NCI-H2029 (cell line): ENCODE measurements at places on chromosomes 2 and 18.

- DNase-seq = no peak
Measured at GRCh38 chr2:85002534-85002933, 31.6 kb downstream of the KCMF1 start.

DNA sequence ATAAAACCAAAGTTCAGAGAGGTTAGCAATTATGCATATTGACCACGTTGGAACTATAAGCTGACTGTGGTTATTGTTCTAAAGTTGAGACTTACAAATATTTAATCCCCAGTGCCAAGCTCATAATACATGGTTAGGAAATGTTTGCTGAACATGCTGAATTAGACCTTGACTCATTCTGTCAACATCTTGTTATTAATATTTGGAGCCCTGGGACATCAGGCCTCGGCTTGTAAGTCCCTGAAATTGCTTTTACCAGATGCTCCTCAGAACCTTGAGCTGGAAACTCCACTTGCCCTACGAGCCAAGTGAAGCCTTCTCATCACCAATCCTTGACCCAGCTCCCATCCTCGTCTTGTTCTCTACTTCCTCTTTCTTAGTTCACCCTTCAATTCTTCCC, 21.2 kb downstream of the DYNAP start:
- no peak for DNase-seq

DNA sequence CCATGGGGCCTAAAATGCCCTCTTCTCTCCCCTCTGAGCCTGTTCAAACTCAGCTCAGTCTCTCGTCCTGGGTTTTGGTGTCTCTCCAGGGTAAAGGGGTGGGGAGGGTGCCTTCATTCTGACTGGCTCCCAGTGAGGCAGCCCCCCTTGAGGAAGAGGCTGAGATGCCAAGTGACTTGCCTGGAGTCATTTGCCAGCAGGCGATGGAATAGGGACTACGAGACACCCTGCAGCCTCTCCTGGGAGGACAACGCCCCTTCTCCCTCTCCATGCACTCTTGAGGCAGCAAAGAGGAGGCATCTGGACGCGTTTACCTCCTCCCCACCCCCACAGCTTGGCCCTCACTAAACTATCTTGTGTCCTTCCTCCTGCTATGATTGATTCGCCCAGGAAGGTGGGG, 760 bp upstream of the STON1 start:
- DNase-seq = peak; percentile 19

- no peak for DNase-seq
Measured at GRCh38 chr2:216845426-216845825, 14.4 kb downstream of the TNP1 start.

DNA sequence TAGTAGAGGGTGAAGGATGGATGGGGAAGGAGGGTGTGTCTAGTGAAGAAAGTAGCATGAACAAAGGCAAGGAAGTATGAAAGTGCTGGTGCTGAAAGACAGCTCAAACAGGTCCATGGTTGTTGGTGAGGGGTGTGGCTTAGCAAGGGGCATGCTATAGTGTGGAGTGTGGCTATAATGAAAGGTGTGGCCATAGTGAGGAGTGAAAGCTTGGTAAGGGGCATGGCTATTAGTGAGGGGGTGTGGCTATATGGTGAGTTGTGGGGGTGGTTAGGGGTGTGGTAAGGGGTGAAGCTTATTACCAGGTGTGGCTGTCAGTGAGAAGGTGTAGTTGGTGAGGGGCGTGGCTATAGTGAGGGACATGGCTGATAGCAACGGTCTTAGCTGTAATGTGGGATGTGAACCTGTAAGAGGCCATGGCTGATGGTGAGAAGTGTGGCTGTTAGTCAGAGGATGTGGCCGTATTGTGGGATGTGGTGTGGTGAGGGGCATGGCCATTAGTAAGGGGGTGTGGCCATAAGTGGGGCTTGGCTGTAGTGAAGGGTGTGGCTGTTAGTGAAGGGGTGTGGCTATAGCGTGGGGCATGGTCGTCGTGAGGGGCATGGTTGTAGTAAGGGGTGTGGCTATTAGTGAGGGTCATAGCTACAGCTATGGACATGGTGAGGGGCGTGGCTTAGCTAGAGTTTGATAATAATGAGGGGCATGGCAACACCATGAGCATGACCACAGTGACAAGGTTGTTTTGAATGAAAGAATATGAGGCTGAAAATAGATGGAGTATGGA, 549.6 kb downstream of the FBXO15 start:
- DNase-seq = no peak

DNA sequence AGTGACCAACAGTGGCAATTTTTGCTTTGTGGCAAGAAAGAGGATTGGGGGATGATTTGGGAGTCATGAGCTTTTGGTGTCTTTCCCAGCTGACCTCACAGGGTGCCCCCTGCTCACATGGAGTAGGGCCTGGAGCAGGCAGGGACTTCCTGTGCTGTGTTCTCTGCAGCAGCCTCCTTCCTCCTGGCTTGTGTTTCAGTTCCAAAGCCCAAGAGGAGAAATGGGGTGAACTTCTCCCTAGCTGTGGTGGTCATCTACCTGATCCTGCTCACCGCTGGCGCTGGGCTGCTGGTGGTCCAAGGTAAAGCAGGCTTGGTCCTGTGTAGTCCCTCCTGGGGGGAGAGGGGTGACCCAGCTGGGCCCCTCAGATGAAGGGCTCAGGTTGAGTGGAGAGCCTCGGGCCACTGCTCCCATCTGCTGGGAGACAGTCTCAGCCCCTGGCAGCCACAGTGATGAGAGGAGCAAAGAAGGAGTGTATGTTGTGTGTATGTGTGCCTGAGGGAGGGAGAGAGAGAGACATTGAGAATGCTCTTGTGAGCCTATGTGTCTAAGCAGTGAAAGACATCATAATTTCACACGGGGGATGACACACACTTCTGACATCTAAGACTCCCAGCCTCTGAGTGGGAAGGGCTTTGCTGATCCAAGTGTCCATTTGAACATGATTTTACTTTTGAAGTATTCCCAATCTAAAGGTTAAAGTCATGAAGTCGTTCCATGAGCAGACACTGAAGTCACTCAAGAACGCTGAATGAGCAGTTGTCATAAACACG, 27.2 kb downstream of the MARCO start:
- DNase-seq = no peak

DNA sequence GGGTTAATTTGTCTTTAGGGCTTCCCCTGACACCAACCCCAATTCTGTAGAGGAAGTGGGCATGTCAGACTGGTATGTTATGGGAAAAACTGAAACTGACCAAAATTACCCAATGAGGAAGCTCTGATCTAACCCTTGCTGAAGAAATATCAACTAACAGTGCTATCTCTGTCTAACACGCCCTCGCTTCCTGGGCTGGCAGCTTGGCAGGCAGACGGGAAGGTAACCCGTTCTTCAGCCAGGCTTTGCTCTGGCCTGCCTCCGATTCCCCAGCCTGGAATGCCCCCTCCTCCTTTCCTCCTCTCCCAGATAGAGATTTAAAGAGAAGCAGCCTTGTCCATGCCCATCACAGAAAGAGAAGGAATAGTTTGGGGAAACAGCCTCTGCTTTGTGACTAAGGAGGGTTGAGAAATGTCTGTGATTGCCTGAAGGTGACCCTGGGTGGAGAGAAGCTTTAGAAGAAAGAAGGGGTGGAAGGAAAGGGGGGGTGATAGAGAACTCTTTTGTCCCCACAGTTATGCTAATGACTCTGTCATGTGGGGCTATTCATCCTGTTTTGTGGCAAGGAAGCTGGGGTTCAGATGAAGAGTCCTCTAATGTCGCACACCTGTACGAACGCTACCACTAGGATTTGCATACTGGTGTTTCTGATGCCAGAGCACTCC, 15.4 kb downstream of the HK2 start:
- no peak for DNase-seq

DNA sequence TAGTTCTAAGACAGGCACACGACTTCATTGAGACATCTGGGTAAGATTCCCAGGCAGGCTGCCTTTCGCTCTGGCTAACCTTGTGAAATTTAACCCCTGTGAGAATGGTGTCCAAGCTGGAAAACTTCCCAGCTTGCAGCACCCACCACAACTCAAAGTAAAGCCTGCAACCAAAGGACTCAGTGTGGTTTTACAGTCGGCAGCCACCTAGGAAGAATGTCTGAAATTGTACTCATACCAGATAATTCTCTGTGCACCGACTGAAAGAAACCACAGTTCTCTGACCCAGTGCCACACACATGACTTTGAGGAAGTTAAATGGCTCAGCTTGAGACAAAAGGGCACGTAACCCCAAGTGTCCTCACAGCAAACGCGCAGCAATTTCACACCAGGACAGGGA, 125.7 kb downstream of the RBMS1 start:
- DNase-seq = no peak

DNA sequence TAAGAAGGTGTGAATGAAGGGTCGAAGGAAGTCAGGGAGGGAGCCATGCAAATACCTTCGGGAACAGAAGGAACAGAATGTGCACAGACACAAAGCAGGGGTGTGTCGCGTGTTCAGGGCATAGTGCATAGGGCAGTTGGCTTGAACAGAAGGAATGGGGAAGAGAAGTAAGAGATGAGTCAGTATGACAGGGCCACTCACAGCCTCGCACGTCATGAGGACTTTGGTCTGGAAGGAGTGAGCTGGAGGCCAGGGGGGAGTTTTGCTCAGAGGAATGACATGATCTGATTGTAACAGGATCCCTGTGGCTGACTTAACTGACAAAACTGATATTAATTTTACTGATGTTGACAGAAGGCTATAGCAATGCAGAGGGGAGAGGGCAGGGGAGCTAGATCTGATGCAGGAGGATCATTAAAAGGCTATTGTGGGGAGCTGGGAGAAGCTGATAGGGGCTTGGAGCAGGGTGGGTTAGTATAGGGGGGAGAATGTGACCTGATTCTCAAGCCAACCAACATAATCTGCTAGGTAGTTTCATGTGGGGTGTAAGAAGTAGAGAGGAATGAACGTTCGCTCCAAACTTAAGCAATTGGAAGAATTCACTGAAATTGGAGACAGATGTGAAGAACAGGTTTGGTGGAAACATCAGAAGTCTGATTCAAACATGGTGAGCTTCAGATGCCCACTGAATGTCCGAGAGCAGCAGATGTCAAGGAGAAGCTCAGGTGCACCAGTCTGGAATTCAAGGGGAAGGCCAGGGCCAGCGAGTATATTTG, 60.4 kb upstream of the COPS8 start:
- DNase-seq = no peak

DNA sequence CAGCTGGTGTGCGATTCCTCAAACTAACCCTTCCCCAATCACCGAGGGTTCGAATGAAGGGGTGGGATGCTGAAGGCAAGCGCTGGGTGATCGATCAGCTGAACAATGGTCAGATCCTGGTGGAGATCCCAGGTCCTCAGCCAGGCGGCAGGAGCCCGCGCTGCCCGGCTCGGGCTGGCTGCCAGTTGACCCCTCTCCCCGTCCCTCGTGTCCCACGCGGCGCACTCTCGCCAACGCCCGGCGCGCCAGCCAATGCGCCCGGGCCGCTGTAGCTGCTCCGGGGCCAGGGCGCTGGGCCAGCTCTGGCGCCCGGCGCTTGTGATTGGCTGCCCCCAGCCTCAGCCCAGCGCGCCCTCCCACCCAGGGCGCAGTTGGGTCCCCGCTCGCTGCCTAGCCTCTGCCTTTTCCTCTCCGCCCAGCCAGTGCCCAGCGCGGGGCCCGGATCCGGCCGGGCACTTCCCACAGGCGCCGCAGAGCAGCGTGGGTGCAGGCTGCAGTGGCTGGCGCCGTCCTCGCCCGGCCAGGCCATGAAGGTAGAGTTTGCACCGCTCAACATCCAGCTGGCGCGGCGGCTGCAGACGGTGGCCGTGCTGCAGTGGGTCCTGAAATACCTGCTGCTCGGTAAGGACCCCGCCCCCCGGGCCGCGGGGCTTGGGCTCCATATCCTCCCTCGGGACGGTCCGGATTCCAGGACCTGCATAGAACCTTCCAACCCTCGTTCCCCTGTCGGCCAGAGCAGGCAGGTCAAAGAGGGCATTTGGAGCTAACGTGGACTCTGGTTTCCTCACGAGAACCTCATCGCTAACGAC, at the start of gene MOGAT1:
TSS of gene MOGAT1 (plus strand) at position 400 of the 809 bp plus-strand sequence. CDS start at position 528, 128 bp downstream.
- no peak for DNase-seq

- peak; percentile 98 for DNase-seq
Measured at GRCh38 chr2:73926493-73927327, at the start of gene DGUOK. Gene DGUOK (plus strand): TSS chr2:73926880. CDS start chr2:73926911, 31 bp downstream.

GRCh38 chr2:196266351-196266750, 95.0 kb upstream of the STK17B start:
- no peak for DNase-seq

DNA sequence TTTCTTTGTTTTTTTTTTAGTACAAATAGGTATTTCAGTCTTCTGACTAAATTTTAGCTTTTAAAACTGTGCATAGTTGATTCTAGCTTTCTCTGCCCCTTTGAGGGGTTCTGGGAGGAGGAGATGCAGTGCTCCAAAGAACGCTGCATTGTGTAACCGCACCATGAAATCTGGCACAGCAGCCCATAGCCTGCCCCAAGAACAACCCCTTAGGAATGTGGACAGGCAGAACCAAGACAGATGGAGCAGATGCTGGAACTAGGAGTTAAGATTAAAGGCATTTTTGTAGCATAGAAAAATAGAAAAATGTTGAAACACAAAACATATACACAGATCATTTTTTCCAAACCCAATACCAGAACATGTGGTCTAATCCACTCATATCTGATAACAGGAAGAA, 187.5 kb downstream of the SCG2 start:
- no peak for DNase-seq

DNA sequence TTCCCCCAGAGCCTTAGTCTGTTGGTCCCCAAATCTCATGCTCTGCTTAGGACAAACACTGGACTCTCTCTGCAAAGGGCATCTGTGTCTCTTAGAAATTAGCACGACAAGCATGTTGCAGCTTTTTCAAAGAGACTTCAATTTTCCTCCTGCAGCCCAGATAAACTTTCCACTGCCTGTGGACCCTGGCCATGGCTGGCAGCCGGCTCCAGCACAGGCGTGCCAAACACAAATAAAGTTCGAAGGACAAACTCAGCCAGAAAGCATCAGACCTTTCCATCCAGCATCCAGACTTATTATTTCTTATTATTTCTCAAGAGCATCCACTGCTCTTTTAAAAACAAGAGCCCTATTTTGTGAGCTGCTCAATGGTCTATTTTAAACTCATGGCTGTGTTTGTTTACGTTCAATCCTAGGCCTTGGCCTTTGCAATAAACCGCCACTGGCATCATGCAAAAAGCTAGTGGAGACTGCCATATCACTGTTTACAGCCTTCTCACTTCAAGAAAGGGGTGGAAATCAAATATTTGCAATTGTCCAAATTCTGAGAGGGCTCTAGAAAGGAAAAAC, 300.8 kb downstream of the BCL11A start:
- no peak for DNase-seq

DNA sequence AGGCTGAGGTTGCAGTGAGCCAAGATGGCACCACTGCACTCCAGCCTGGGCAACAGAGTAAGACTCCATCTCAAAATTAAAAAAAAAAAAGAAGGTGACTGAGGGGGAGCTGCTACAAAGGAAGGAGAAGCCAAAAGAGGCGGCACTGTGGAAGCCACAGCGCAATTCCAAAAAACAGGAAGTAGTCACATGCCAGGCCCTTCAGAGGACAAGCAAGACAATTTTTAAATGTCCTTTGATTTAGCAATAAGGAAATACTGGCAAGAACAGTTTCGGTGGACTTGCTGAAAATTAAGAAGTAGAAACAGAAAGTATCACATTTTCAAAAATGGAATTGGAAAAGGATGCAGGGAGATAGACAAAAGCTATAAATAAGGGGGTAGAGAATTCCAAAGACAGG, 122.8 kb downstream of the OSBPL1A start:
- no peak for DNase-seq

- DNase-seq = no peak
Measured at GRCh38 chr2:1060987-1061386, 110.3 kb downstream of the SNTG2 start.
